SJSA1 (cell line): ENCODE measurements at places on chromosomes 2 and 18.

GRCh38 chr2:108092886-108093285, 106.6 kb downstream of the SLC5A7 start:
- H3K4me1 ChIP-seq: no peaks in the 10 kb centered on the region
- no peak for DNase-seq
- H3K27me3 ChIP-seq: 0 out of 2 replicates have a peak, but pooled peaks cover 4% of the 10 kb centered on the region
- no peak overlapping the region for H3K4me3 ChIP-seq
- no peak overlapping the region for H3K27ac ChIP-seq

DNA sequence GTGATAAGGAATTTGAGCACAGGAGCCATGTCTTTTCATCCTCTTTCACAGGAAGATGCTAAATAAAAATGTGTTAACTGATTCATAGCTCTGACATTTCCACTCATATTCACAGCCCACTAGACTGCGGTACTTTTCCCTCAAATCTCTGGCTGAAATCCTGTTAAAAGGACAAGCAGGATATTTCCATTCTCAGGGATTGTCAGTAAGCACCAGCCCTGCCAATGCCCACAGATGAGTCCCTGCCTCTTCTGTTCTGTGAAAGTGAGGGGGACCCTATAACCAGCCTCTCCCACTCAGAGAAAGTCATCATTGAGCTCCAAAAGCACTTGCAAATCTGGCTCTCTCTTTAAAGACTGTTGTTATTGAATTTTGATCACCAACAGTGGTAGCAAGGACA, 440.5 kb downstream of the SETBP1 start:
- H3K27ac ChIP-seq: no peak overlapping the region
- no peaks in the 10 kb centered on the region for H3K4me1 ChIP-seq
- no peak overlapping the region for H3K4me3 ChIP-seq
- no peaks in the 10 kb centered on the region; the same call in 1 of the 2 replicates for H3K27me3 ChIP-seq
- H3K36me3 ChIP-seq: no peaks in the 10 kb centered on the region

DNA sequence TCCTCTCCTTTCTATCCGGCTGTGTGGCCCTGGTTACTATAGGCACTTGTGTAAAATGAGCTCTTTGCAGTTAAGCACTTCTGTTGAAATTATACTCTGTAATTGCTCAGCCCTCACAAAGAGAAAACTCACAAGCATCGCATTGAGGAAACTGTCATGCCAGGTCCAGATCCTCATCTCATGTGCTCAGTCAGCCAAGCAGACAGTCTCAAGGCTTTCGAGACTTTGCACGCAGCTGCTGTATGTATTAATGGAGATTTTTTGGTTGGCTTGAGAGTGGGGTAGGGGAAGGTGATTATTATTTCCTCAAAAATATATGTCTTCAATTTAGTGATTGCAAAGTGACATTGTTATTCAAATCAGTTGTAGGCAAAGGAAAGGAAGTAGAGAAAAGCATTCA, 33.0 kb upstream of the PHLPP1 start:
- H3K4me3 ChIP-seq: no peak overlapping the region
- H3K27me3 ChIP-seq: peaks cover 9% of the 10 kb centered on the region; the same call in 1 of the 2 replicates
- H3K27ac ChIP-seq: no peak overlapping the region

DNA sequence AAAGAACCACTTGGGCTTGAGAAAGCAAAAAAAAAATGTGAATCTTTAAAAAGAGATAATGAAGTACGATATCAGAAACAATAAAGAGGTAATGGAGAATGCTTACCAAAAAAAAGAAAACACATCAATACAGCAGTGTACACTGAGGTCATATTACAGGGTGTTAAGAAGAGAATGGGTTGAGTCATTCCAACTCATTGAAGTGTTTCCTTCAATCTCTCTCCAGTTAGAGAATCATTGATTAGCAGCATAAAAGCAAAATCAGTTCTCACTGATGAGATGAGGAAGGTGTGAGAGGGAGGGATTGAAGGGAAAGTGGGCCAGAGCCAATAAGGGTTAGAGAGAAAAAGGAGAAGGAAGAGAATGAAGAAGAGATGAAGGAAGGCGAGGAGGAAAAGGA, 43.9 kb upstream of the SGPP2 start:
- DNase-seq: no peak
- no peaks in the 10 kb centered on the region; the same call in 1 of the 2 replicates for H3K27me3 ChIP-seq
- no peaks in the 10 kb centered on the region for H3K36me3 ChIP-seq
- H3K4me1 ChIP-seq: no peaks in the 10 kb centered on the region

DNA sequence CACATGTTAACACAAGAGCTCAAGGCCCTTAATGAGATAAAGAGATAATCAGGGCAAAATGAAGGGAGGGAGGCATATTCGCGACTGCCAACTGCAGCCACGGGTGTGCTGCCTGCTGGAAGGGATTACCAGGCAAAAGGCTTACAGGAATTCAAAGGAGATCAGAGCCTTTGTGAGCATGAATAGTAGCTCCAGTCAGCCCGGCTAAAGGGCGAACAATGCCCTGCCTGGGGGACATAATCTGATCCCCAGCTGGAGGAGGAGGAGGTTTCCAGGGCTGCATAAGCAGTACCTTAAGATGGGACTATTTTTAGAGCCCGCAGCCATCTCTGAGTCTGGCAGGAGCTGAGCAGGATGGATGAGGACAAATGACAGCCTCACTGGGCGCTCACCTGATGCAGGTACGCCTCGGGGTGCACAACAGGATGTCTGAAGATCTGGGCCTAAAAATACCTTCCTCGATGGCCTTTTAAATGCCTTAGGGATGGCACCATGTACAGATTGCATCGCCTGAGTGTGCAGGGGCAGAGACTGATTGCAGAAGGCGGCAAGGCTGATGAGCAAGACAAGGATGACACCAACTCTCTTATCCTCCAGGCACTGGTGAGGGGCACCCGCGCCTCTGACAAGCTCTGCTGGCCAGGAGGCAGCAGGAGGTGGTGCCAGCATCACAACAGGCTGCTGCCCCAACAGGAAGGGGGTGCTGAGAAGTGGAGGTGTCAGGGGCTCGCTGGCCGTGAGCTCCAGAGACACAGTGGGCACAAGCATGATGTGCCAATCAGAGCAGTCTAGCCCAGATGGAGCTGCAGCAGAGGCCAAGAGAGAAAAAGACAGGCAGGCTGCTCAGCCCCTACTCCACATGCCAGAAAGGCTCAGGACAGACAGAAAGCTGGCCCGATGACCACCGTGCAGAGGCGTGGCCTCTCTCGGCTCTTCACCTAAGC, 111.4 kb downstream of the EIPR1 start:
- DNase-seq: no peak
- H3K27ac ChIP-seq: no peak overlapping the region
- H3K4me3 ChIP-seq: no peak overlapping the region
- H3K27me3 ChIP-seq: no peaks in the 10 kb centered on the region

GRCh38 chr18:3350021-3350420, 88.1 kb downstream of the MYL12B start:
- no peaks in the 10 kb centered on the region for H3K27me3 ChIP-seq
- no peak for DNase-seq

DNA sequence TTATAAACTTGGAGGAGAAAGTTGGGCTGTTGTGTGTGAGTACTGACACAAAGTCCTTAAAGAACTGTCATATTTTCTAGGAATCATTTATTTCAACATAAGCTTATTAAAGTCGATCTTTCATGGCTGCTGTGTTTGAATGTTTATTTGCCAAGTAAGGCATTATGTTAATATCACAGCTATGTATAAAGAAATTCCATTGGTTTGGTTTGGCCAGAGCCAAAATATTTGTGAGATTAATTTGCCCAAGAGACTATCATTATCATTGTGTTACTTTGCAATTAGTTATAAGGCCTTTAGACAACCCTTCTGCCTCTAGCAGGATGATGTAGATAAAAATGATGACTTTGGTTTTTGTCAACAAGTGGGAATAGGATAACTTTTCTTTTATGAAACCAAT, 240.6 kb upstream of the NT5C1B start:
- no peaks in the 10 kb centered on the region for H3K27me3 ChIP-seq
- H3K27ac ChIP-seq: no peak overlapping the region
- DNase-seq: no peak
- H3K4me1 ChIP-seq: 0 out of 2 replicates have a peak, but pooled peaks cover 3% of the 10 kb centered on the region
- H3K36me3 ChIP-seq: no peaks in the 10 kb centered on the region

- H3K4me1 ChIP-seq: no peaks in the 10 kb centered on the region
- peaks cover 44% of the 10 kb centered on the region for H3K36me3 ChIP-seq
- no peak overlapping the region for H3K27ac ChIP-seq
- no peak for DNase-seq
- H3K4me3 ChIP-seq: no peak overlapping the region
These were observed 10.9 kb downstream of the PGAP1 start for GRCh38 chr2:196915507-196916189.

- no peak overlapping the region for H3K27ac ChIP-seq
- no peaks in the 10 kb centered on the region for H3K27me3 ChIP-seq
- H3K4me1 ChIP-seq: no peaks in the 10 kb centered on the region
- peaks cover 4% of the 10 kb centered on the region for H3K36me3 ChIP-seq
- no peak overlapping the region for H3K4me3 ChIP-seq
- no peak for DNase-seq
These were observed 23.2 kb downstream of the PRKD3 start for GRCh38 chr2:37301408-37301807.

DNA sequence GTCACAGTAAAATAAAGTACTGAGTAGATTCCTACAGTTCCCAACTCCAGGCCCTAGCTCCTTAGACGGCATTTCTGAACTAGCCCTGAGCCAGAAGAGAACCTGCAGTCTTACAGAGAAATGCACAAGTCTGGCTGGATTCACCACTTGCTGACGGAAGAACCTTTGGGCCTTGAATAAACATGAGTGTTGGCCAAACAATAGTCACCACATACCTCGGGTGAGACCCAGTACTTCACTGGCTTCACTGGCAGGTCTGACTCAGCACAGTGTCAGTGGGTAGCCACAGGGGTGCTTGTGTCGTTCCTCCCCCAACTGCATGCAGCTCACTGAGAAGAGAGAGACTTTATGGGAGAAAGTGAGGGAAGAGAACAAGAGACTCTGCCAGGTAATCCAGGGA, 88.9 kb downstream of the TMEM185B start:
- peaks cover 32% of the 10 kb centered on the region for H3K4me1 ChIP-seq
- DNase-seq: peak; percentile 92
- H3K27me3 ChIP-seq: no peaks in the 10 kb centered on the region

- no peaks in the 10 kb centered on the region for H3K27me3 ChIP-seq
- no peak for DNase-seq
- H3K4me3 ChIP-seq: no peak overlapping the region
- H3K4me1 ChIP-seq: no peaks in the 10 kb centered on the region
These were observed 4.2 kb upstream of the LHCGR start for GRCh38 chr2:48759682-48760081.

- H3K27ac ChIP-seq: no peak within 1 kb of the TSS
- DNase-seq: no peak
- peaks cover 11% of the 10 kb centered on the region for H3K4me1 ChIP-seq
- peaks cover 3% of the 10 kb centered on the region; the same call in 1 of the 2 replicates for H3K36me3 ChIP-seq
- H3K27me3 ChIP-seq: peaks cover 16% of the 10 kb centered on the region
- H3K4me3 ChIP-seq: peak within 1 kb of the TSS; percentile 64
These were observed at the start of gene FNDC4 for GRCh38 chr2:27494944-27495554. FNDC4 (minus strand) TSS chr2:27495200; CDS start chr2:27494679, 521 bp downstream.

GRCh38 chr2:45191976-45192375, 182.7 kb upstream of the SIX2 start:
- no peaks in the 10 kb centered on the region for H3K27me3 ChIP-seq
- H3K4me1 ChIP-seq: peaks cover 14% of the 10 kb centered on the region
- DNase-seq: no peak
- no peak overlapping the region for H3K4me3 ChIP-seq
- H3K27ac ChIP-seq: no peak overlapping the region

DNA sequence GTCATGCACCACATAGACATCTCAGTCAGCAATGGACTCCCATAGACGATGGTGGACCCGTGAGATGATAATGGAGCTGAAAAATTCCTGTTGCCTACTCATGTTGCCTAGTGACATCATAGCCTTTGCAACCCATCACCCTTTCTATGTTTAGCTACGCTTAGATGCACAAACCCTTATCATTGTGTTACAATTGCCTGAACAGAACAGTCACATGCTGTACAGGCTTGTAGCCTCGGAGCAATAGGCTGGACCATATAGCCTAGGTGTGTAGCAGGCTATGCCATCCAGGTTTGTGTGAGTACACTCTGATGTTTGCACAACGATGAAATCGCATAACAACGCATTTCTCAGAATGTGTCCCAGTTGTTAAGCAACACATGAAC, 221.6 kb downstream of the ALPK2 start:
- H3K4me3 ChIP-seq: no peak overlapping the region
- H3K4me1 ChIP-seq: peaks cover 5% of the 10 kb centered on the region
- H3K36me3 ChIP-seq: no peaks in the 10 kb centered on the region
- DNase-seq: no peak
- H3K27ac ChIP-seq: no peak overlapping the region
- no peaks in the 10 kb centered on the region for H3K27me3 ChIP-seq

DNA sequence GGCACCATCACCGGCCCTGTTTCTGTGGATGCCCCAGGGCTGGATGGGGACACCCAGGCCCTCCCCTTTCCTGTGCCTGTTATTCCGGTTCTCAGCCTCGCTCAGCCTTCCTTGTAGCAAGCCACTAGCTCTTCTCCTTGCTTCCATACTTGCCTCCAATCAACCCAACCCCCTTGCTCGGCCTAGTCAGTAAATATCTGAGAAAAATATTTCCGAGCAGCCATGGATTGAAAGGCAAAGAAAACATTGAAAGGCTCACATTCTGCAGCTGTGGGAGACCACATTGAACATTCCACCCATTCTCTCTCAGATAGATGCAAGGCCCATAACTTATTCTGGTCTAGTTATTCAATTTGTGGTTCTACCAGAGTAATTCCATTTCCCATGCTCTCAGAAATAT, 114.9 kb downstream of the SPP2 start:
- peak; percentile 64 for DNase-seq
- H3K27me3 ChIP-seq: no peaks in the 10 kb centered on the region
- H3K36me3 ChIP-seq: no peaks in the 10 kb centered on the region
- H3K4me1 ChIP-seq: peaks cover 60% of the 10 kb centered on the region
- H3K27ac ChIP-seq: peak overlapping the region; percentile 67
- no peak overlapping the region for H3K4me3 ChIP-seq

GRCh38 chr2:160956243-160956802, 203.9 kb upstream of the TANK start:
- peak; percentile 27 for DNase-seq
- H3K27ac ChIP-seq: no peak overlapping the region
- H3K4me1 ChIP-seq: peaks cover 22% of the 10 kb centered on the region
- H3K4me3 ChIP-seq: no peak overlapping the region
- H3K27me3 ChIP-seq: no peaks in the 10 kb centered on the region

GRCh38 chr2:8203364-8203763, 478.5 kb upstream of the ID2 start:
- DNase-seq: no peak
- 0 out of 2 replicates have a peak, but pooled peaks cover 4% of the 10 kb centered on the region for H3K27me3 ChIP-seq
- no peak overlapping the region for H3K27ac ChIP-seq
- H3K4me3 ChIP-seq: no peak overlapping the region
- H3K4me1 ChIP-seq: no peaks in the 10 kb centered on the region

DNA sequence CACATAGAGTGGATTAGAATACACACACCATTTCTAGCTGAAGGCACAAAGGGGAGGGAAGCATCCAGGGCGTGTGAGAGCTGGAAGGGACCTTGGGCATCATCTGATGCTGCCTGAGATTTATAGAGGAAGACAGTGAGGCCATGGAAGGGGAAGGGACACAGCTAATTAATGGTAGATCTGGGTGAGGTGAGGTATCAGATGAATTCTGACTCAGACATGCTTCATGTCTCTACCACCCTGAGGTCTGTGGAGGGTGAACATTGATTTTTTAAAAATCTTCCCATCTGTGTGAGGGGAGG, 42.2 kb upstream of the OTOF start:
- no peak overlapping the region for H3K27ac ChIP-seq
- H3K4me3 ChIP-seq: no peak overlapping the region
- peaks cover 29% of the 10 kb centered on the region for H3K27me3 ChIP-seq
- no peak for DNase-seq
- no peaks in the 10 kb centered on the region for H3K36me3 ChIP-seq
